Breast epithelium (tissue), 4 donors: ENCODE measurements at places on chromosomes 1 and 21. TPM values are rescaled to one million over a fixed set of nuclear protein-coding genes. Genes with fewer than 3 reads are reported as not detected.

- no peaks in the 10 kb centered on the region for H3K36me3 ChIP-seq
- DNase-seq: peak; percentile 39
- H3K27ac ChIP-seq: peak overlapping the region; percentile 50
- H3K4me1 ChIP-seq: no peaks in the 10 kb centered on the region
Measured at GRCh38 chr21:43210454-43211071, 41.8 kb downstream of the CRYAA start.

- H3K36me3 ChIP-seq: no peaks in the 10 kb centered on the region
- H3K27me3 ChIP-seq: no peaks in the 10 kb centered on the region
- H3K27ac ChIP-seq: peak overlapping the region; percentile 14
- H3K4me3 ChIP-seq: no peak overlapping the region
Measured at GRCh38 chr1:226989085-226989920, 49.2 kb downstream of the COQ8A start.

GRCh38 chr21:29074007-29074376 lies 544 bp upstream of the CCT8 start:
- H3K27me3 ChIP-seq: no peaks in the 10 kb centered on the region
- H3K36me3 ChIP-seq: no peaks in the 10 kb centered on the region
- DNase-seq: no peak
- H3K4me3 ChIP-seq: peak overlapping the region; percentile 78
- peaks cover 11% of the 10 kb centered on the region for H3K4me1 ChIP-seq
- peak overlapping the region; percentile 95 for H3K27ac ChIP-seq

GRCh38 chr1:158076441-158076840 lies 83.0 kb downstream of the KIRREL1 start:
- no peaks in the 10 kb centered on the region for H3K27me3 ChIP-seq
- DNase-seq: no peak
- H3K4me3 ChIP-seq: no peak overlapping the region
- no peaks in the 10 kb centered on the region for H3K36me3 ChIP-seq
- peaks cover 1% of the 10 kb centered on the region for H3K4me1 ChIP-seq
- H3K27ac ChIP-seq: peak overlapping the region; percentile 26

- no peaks in the 10 kb centered on the region for H3K4me1 ChIP-seq
- peak overlapping the region; percentile 45 for H3K4me3 ChIP-seq
- peak overlapping the region; percentile 93 for H3K27ac ChIP-seq
- H3K36me3 ChIP-seq: no peaks in the 10 kb centered on the region
- no peaks in the 10 kb centered on the region for H3K27me3 ChIP-seq
Measured at GRCh38 chr21:16534408-16535101, 804.8 kb downstream of the USP25 start.

DNA sequence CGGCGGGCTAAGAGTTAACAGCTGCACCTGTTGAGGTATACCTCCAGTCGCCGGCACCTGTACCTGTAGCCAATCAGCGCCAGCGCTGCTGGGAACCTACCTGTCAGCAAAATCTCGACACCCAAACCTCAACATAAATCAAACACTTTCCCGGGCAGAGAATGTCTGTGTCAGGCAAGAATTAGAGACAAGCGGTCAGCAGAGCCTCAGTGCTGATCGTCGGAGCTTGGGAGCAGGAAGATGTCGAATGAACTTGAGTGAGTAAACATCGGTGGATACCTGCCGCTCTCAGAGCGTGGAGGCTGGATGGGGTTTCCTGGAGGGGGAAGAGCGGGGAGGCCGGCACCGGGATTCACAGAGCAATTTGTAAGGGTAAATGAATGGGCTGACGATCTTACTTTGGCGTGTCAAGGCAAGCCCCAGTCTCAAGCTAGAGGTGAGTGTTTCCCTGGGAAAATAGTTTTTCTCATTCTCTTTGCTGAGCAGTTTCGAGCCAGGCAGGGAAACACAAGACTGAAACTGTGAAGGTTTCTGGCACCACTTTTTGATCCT lies at the start of gene GRHL3:
GRHL3 (plus strand) TSS at position 46 of the 552 bp plus-strand sequence; CDS start at position 241, 195 bp downstream.
- DNase-seq: peak; percentile 51
- H3K4me1 ChIP-seq: peaks cover 10% of the 10 kb centered on the region
- H3K27me3 ChIP-seq: no peaks in the 10 kb centered on the region
- peak within 1 kb of the TSS; percentile 67 for H3K27ac ChIP-seq

AMY2B gene
- total RNA-seq: 54.1 TPM
